ENCODE measurements at places on chromosomes 2 and 18.

GRCh38 chr18:41145516-41145915 is 809.5 kb upstream of the PIK3C3 start:
- no peak for DNase-seq

DNA sequence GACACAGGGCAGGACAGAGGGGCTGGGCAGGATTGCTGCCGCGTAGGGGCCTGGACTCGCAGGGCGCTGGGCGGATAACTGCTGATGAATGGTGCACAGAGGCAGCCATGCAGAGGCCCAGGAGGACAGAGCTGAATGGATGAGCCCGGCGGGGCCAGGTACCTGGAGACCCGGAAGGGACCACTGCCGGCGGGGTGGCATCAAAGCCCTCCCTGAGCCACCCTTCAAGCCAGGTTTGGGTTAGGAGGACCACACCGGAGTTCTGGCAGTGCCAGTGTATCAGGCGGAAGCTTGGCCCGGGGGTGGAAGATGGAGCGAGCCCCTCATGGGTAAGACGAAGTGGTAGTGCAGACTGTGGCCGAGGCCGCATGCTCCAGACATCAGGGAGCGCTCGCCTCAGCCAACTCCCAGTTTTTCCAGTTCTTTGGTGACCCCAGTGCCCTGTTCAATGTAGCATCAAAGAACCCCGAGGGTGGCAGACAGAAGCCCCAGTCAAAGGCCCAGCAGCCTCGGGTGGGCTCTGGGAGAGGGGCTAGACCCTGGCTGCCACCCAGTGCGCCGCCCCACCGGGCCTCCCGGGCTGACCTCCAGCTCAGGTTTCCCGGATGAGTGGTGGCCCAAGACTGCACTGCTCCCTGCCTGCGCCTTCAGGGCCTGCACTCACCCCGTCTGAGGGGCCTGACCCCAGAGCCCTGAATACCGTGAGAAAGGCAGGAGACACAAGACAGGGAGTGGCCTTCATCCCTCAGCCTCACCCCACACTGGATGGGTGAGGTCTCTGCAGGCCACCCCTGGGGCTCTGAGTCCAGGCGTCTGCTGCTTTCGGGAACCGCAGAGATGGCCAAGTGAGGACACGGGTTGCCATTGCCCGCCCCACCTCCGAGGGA is 50.9 kb downstream of the ACAA2 start:
- no peak for DNase-seq

- no peak for DNase-seq
Observed at GRCh38 chr2:46929612-46930011, 14.0 kb upstream of the MCFD2 start.

- no peak for DNase-seq
Observed at GRCh38 chr2:238168196-238169047, 9.7 kb downstream of the ERFE start.

DNA sequence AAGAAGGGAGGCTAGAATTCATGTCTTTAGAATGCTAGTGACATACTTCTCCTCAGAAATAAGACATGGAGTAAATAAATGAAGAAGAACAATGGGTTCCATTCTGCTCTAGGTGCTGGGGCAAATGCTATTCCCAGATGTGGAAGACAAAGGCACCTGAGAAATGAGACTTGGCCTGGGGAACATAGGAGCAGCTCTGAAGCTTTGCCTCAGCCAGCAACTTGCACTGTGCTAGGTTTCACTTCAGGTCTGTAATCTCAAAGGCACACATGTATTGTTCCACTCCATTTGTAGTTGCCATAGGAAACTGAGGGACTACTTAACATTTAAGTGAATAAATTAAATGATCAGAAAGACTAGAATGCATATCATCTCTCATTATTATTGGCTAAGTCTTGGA is 538.9 kb upstream of the REG3G start:
- DNase-seq, result no peak

DNA sequence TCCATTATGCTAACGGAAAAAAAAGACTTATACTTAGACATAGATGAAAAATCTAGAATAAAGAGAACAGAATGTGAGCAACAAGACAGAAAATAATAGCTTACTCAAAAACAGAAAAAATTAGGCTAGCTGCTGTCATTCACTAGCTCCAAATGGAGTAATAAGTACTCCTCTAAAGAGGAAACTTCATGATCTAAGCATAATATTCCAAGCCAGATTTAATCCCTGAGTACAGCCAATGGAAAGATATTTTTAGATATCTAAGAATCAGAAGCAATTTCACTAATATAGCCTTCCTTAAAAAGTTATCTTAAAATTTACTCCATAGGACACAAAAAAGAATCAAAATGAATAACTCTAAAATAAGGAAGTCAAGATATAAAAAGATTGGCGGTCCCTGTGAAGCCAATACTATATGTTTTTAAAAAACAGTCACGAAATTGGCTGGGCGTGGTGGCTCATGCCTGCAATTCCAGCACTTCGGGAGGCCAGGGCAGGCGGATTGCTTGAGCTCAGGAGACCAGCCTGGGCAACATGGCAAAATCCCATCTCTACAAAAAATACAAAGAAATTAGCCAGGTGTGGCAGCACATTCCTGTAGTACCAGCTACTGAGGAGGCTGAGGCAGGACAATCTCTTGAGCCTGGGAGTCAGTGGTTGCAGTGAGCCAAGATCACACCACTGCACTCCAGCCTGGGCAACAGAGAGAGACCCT is 123.2 kb upstream of the BCL2L11 start:
- DNase-seq, result no peak

GRCh38 chr2:179141206-179141605 is 91.3 kb upstream of the CCDC141 start:
- no peak for DNase-seq

DNA sequence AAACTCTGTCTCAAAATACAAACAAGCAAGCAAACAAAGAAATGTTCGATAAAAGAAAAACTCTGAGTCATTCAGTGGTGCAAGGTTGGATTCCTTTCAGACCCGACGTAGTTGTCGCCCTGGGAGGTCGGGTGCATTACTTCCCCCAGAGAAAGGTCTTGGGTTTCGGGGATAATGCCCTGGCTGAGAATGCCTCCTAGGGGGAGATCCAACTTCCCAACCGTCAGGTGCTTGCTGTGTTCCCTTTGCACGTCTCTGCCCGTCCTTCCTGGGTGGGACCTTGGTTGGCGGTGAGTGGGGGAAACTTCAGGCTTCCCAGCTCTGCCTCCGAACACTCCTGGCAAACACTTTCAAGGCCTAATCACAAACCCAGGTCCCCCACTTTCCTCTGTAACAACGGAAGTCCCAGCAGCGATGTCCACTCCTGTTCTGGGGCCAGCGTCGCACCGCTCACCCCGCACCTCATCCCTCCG is 609 bp downstream of the TPGS2 start:
- DNase-seq, result no peak

GRCh38 chr2:103233691-103234090 is 471.9 kb downstream of the TMEM182 start:
- no peak for DNase-seq

DNA sequence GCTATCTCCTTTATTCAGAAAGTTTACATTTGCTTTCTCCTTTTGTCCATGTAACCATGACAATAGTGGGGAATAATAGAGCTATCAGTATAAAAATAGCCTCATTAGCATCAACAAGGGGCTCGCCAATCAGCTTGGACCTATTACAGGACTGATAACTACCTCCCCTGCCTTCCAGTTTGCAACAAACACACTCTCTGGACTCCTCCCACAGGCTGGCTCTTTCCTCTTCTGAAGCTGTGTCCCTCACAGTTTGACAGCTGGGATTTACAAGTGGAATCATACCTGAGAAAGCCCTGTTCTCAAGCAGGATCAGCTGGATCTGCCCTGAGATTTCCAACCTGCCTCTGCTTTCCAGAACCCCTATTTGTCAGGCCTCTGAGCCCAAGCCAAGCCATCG is 162.5 kb downstream of the GRB14 start:
- no peak for DNase-seq

DNA sequence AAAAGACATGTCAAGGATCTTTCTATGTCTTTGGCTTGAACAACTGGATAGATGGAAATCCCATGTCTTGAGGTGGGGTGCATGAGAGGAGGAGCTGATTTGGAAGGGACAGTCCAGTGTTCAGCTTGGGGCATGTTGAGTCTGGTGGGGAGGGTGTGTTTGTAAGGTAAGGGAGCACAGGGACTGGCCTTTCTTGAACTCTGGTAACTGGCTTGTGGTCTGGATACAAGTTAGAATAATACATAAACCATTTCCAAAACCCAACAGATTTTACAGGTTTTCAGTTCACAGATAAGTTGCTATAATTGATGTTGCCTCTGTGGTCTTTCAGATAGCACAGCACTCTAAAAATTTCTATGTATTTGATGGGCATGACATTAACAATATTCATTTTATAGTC is 24.2 kb downstream of the RHBDD1 start:
- DNase-seq, result no peak

DNA sequence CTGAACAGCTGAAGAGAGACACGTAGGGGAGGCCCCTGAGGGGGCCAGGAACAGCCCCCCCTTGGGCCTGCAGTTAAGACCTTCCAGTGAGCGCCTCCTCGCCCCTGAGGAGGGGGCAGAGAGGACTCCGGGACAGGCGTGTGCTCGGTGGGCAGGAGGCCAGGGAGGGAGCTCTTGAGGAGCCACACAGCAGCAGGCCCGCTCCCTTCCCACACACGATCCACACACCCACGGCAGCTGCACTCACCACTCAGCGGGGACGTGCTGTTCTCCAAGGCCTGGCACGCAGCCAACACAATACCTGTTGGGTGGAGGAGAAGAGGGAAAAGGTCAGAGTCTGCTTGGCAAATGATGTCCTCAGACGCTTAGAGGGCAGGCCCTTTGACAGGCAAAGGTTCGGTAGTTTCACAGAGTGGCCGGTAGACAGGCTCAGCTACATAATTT is 39.0 kb downstream of the TGFA start:
- no peak for DNase-seq

GRCh38 chr2:195608768-195609454 is 48.1 kb upstream of the SLC39A10 start:
- DNase-seq, result no peak

GRCh38 chr18:3675994-3676393 is 226.0 kb downstream of the TGIF1 start:
- no peak for DNase-seq

DNA sequence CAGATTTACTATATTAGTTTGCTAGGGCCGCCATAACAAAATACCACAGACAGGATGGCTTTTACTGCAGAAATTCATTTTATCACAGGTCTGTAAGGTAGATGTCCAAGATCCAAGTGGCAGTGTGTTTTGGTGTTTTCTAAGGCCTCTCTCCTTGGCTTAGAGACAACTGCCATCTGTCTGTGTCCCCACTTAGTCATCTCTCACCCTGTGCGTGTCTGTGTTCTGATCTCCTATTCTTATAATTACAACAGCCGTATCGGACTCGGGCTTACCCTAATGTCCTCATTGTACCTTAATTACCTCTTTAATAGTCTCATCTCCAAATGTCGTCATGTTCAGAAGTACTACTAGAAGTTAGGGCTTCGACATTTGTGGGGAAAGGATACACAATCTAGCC is 362.3 kb upstream of the CDH19 start:
- DNase-seq, result no peak

- DNase-seq, result no peak
Observed at GRCh38 chr2:85853499-85854165, 35.2 kb downstream of the ST3GAL5 start.

DNA sequence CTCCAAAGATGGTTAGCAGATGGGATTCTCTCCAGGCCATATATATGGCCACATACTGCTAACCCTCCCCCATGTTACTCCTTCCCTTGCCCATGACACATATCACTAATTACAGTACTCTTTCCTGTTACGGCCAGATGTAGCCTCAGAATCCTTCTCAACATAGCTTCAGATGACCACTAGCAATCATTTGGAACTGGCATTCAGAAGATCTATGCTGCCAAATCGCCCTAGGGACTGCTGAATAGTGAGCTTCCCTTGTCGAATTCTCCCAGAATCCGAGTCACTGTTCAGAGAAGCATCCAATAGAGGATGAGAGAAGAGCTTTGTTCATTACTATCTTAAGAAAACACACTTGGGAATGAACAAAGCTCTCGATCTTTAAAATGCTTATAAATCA is 121.2 kb upstream of the TANK start:
- no peak for DNase-seq

All from 8988T (cell line).